Activated CD4-positive, alpha-beta T cell treated with anti-CD3 and anti-CD28 coated beads, Interleukin-2, amount 10 ng/mL, durations not matched to agents 7 days and 5 days (primary cell): ENCODE measurements at places on chromosomes 2 and 18.
A peak's percentile ranks its signal among the peaks of the same experiment; 100 is the strongest.

- no peak for DNase-seq
These were observed 417.7 kb upstream of the SALL3 start for GRCh38 chr18:78561757-78562510.

DNA sequence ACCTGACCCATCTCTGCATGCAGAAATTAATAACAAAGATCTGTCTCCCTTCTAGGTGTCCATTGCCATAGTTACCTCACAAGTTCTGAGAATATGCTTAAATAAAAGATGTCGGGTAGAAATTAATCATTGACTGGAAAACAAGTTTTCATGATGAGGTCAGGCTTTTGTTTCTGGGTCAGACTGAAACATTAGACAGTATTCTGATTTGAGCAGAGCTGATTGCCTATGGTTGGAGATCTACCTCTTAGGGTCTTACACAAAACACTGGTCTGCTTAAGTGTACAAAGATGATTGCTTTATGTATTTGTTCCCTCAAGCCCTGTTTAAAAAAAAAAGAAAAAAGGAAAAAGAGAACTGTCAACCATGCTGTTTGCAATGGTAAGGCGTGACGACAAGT is 956.4 kb downstream of the CPS1 start:
- no peak for DNase-seq

GRCh38 chr2:134772493-134773169 is 53.8 kb upstream of the TMEM163 start:
- DNase-seq = no peak

DNA sequence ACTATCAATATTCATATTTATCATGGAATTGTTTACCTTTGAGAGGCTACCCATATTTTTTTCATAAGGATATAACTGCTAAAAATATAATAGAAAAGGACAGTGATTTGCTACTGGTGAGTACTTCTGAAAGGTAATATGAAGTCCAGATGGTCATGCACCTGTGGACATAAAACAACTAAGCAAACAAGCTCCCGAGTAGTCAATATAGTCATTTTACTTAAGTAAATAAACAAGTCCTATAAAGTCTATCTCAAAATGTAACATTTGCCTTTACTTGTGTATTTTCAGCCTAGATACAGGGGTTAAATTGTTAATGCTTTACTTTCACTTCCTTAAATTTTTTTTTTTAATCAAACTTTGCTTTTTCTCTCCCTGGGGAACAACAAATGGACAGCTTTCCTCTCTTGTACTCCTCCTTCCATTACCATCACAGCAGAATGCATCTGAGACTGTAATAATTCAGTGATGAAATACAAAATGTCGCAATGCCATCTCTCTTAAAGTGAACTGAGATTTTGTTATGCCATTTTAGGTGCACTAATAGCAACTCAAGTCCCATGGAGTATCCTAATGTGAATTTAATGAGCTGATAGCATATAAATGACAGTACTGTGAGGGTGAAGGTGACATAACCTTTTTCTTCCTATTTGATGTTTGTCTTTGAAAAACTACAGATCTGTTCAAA is 1325.4 kb upstream of the ZEB2 start:
- no peak for DNase-seq

DNA sequence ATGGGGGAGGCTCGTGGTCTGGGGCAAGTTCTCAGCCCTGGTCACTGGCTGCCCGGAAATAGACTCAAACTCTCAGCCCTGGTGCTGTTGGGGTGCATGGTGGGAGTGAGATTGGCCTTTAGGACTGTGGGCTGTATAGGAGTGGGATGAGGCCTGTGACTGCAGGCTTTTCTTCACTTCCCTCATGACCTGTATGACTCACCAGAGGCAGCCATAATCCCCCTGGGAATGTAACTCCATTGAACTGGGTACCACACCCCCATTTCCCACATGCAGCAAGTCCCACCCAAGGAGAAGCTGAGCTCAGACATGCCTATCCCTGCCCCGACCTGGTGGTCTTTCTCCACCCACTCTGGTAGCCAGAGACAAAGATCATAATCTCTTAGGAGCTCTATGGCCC is 177.7 kb upstream of the OSR1 start:
- DNase-seq = no peak

DNA sequence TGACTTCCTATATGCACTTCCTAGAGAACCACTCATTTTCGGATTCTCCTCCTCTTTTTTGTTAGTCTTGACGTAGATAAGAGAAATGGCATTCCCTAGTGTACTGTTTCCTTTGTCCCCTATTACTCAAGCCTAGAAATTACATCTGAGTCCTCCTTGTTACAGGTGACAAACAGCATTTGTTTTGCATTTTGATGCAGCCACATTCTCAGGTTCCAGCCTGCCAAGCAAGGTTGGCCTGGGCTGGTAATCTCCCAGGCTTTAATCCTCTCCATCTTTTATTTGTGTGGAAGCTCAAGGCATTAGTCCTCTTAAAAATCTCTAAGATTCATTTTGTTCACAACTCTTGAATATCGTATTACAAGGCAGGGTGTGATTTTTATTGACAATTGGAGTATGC is 318.0 kb upstream of the NRP2 start:
- no peak for DNase-seq

GRCh38 chr2:85936421-85937068 is 47.8 kb upstream of the ST3GAL5 start:
- no peak for DNase-seq

- DNase-seq = no peak
These were observed 49.2 kb upstream of the ZNF804A start for GRCh38 chr2:184549153-184549552.

GRCh38 chr18:13649397-13650390 is 76.7 kb downstream of the FAM210A start:
- DNase-seq = no peak

GRCh38 chr18:57075716-57076400 is 71.0 kb upstream of the BOD1L2 start:
- DNase-seq = no peak

DNA sequence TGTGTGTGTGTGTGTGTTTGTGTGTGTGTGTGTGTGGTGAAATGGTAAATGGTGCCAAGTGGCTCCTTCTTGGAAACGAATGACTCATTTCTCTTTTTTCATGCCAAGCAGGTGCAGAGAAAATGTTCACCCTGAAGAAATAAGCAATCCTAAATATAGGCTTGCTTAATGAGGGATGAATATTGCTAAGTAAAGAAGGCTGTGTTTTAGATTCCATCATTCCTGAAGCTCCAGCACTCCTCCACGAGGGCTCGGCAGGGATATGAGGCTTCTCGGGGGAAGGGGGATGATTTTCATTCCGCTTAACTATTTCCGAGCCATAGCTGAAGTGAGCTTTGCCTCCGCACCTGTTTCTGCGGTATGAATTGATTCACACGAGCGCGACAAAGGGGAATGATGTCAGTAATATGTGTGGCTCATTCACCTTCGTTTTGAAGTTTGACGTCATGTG is 72.9 kb downstream of the TSN start:
- no peak for DNase-seq

DNA sequence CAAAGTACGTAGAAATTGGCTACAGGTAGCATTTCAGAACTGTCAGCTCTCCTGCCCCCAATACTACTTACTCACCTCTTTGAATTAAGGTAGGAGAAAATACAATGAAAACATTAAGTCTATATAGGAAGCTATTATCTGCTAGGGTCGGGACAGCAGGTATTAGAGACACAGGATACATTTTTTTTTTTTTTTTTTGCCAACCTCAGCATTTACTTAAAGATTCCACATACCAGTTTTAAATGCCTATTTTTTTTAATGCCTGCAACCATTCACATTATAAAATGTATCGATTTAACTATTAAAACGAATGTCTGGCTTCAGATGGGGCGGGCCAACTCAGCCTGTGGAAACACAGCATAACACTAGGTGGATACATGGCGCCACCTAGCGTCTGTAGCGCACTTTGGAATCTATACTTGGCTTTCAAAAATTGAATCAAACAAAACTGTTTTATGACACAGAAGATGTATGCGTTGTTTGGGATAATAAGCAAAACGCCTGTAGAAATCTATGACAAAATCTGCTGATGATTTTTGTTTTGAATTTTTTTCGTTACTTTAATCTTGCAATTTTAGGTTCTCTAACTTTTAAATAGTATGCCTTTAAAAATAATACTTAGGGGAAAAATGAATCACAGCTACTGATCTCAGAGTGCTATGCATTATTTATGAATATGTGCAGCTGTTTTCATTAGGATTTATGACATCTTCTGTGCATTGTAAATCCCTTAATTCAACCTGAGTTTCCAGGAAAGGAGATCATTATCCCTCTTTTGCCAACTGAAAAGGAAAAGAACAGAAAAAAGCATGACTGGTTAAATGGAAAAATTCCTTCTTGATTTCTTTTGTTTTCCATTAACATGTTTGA is 261.0 kb downstream of the NYAP2 start:
- peak; percentile 83 for DNase-seq

- DNase-seq = no peak
These were observed 18.0 kb upstream of the DNAH6 start for GRCh38 chr2:84498150-84498799.

- DNase-seq = no peak
These were observed 151.5 kb upstream of the MYCN start for GRCh38 chr2:15788830-15789229.

- DNase-seq = no peak
These were observed 213.4 kb downstream of the NEDD4L start for GRCh38 chr18:58257461-58257860.

GRCh38 chr2:40606862-40607261 is 155.0 kb upstream of the SLC8A1 start:
- DNase-seq = no peak

GRCh38 chr2:43486603-43487002 is 109.2 kb downstream of the THADA start:
- no peak for DNase-seq

DNA sequence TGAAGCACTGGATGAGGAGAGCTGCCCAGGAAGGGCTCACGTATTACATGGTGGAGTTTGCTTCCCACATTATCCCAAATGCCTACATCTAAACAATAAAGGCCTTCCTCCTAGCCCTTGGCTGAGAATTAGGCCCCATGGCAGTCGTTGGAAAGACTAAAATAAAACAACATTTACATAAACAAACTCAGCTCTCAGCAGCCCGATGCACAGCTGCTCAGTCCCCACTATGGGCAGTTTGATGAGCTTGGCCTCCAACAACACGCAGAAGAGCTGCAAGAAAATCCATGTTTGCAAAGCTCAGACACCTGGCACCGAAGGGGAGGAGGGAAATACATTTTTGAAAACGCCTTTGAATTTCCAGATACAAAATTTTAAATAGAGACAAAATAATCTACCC is 352.4 kb downstream of the EIPR1 start:
- DNase-seq = no peak

DNA sequence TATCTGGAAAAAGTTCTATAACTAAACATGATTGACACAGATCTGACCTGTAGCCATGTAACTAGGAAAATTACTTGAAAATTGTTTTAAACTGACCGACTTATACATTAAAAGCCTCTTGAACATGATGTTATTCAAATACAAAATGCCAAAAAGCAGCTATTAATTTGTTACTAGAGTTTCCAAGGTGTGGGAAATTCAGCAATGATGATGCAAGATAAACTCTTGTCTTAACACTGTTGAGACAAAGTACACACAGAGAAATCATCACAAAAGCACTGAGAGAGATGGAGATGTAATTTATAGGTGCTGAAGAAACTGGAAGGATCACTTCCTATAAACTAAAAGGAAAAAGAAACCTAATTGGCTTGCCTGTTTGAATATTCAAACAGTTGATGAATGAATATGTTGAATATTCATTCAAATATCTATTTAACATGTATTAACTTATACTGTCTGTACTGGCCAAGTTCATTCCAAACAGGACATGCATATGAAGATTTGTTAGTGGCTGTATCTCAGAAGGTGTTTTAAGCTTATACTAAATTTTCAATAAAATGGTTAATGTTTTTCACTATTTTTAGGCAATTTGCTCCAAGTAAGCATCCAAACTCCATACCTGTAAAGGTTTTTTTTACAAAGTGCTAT is 34.6 kb upstream of the WDR75 start:
- DNase-seq = no peak

DNA sequence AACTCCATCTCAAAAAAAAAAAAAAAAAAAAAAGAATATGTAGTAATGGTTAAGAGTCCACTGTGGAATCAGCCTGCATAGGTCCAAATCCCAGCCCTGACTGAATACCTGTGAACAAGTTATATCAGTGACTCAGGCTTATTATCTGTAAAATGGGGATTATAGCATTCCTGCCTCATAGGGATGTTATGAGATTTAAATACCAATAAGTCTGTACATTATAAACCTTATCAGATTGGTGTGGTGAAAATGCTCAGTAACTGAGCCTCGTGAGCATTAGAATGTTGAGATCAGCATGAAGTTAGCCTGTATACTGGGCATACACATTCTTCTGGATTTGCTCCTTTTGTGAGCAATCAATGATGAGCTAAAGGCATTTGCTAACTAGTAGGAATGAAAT is 3.0 kb upstream of the AMMECR1L start:
- DNase-seq = no peak

GRCh38 chr2:32647180-32647651 is 19.4 kb downstream of the TTC27 start:
- no peak for DNase-seq

DNA sequence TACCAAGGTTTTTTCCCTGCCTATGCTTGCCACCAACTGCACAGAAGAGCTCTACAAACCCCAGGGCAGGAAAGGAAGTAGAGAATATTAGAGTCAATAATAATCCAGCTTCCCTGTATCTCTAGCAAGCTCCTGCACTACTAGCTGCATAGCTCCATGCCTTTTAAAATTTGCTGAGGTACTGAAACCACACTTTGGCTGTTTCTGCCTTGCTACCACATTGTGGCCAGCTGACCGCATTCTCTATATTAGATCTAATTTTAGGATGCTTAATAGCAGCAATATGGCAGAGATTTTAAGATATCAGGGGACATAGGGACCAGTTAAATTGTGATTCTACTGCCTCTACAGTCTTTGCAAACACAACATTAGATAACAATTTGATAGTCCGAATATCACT is 534.6 kb downstream of the MBD2 start:
- DNase-seq = no peak

GRCh38 chr18:830315-830901 is 18.4 kb upstream of the YES1 start:
- DNase-seq = peak; percentile 48

- no peak for DNase-seq
These were observed 30.0 kb upstream of the NPC1 start for GRCh38 chr18:23616258-23616657.

GRCh38 chr2:84880645-84881521 is at the start of gene TRABD2A:
Gene TRABD2A (minus strand): TSS chr2:84881084. CDS start chr2:84881039, 45 bp downstream.
- DNase-seq = peak; percentile 65

GRCh38 chr2:130347220-130347925 is 4.7 kb downstream of the IMP4 start:
- DNase-seq = no peak
